ENCODE measurements at places on chromosomes 1 and 21. TPM values are rescaled to one million over a fixed set of nuclear protein-coding genes. Genes with fewer than 3 reads are reported as not detected.

Gene BARHL2
- polyA plus RNA-seq = not detected

Gene EEIG2
- 9.0 TPM for polyA plus RNA-seq

Gene ARHGEF16
- polyA plus RNA-seq = 0.38 TPM

Gene GFI1
- polyA plus RNA-seq = 0.26 TPM

DNA sequence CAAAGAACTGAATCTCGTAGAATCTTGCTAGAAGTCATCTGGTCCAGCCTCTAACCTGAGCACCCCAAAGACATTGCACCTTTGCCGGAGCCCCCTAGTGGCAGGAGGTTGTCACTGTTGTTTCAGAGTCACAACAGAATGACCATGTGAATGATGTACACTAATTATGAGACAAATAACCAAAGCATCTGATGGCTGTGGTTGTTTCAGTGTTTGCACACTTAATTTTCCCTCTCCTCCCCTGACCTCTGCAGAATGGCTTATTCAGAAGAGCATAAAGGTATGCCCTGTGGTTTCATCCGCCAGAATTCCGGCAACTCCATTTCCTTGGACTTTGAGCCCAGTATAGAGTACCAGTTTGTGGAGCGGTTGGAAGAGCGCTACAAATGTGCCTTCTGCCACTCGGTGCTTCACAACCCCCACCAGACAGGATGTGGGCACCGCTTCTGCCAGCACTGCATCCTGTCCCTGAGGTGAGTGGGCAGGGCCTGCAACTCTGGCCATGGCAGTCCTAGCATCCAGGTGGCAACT is 26.4 kb downstream of the TRAF5 start:
- DNase-seq = no peak

GRCh38 chr1:41325801-41326200 is 35.4 kb upstream of the FOXO6 start:
- no peak for DNase-seq

DNA sequence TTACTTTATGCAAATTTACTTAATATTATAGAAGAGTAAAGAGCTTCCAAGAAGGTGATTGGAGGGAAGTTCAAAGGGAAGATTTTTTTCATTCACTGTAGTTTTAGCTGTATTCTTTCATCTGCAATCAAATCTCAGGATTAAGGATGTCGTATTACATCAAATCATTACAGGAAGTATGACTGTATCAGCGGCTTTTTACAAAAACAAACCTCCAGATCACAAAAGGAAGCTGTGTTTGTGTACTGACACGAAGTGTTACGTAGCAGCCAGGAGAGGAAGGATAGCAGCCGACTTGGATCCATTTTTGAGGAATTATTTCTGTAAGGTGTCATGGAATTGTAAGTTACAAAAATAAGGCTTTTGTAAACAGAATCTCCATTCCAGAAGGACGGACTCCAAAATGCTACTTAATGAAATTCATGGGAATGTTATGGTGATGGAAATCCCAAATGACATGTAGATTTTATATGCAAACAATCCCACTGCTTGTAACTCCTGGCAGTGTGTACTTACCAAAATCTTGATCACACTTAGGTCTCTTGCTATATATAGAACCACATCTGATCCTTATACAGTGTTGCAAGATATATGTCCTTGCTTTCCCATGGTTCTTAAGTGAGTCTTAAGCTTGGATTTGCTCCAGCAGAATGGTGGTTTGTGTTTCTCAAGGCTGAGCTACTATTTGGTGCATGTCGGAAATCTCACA is 49.8 kb downstream of the KCNJ15 start:
- peak; percentile 58 for DNase-seq

- no peak for DNase-seq
Observed at GRCh38 chr1:63648689-63649088, 55.5 kb downstream of the PGM1 start.

DNA sequence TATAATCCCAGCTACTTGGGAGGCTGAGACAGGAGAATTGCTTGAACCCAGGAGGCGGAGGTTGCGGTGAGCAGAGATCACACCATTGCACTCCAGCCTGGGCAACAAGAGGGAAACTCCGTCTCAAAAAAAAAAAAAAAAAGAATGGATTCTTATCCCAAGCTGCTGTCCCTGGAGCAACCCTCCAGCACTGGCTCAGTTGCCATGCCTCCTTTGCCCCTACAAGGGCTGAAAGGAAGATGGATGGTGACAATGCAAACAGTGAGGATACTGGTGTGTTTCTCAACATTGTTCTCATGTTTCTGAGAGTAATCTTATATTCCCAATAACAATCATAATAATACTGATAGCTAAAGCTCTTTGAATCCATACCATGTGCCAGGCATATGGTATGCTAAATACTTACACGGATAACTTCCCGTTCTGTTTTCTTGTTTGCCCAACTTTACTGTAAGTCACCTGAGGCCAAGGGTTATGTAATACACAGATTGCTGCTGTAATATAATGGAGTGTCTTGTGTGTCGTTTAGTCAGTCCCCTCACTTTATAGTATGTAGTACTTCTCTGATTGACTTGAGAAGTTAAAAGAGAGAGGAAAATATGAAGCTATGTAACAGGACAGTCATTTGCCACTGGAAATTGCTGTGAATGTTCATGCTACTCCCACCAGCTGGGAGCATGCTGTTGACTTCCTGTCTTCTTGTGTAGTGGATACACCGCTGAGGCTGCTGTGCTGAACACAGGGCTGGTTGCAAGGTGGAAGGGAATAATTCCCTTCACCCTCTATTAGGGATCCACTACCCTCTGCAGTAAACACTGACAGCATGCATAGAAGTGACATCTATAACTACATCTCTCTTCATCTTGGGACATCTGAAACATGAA is 153.6 kb downstream of the CNIH3 start:
- no peak for DNase-seq

- no peak for DNase-seq
Observed at GRCh38 chr1:232579958-232580941, 49.7 kb downstream of the SIPA1L2 start.

DNA sequence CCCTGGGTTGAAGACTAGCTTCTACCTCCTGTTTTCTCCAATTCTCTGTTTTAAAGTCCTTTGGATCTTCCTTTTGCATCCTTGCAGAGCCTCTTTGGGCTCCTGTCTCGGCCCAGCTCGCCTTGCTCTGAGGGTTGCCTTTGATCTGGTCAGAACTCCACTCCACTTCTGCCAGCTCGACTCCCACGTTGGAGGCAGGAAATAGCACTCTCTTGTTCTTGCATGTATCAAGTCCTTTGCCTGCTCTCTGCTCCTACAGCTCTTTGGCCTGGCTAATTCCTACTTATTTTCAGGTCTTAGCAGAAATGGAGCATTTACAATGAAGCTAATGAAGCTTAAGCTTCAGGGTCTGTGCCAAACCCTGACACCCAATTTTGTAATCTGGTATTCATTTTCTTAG is 21.1 kb upstream of the B3GALNT2 start:
- DNase-seq = no peak

DNA sequence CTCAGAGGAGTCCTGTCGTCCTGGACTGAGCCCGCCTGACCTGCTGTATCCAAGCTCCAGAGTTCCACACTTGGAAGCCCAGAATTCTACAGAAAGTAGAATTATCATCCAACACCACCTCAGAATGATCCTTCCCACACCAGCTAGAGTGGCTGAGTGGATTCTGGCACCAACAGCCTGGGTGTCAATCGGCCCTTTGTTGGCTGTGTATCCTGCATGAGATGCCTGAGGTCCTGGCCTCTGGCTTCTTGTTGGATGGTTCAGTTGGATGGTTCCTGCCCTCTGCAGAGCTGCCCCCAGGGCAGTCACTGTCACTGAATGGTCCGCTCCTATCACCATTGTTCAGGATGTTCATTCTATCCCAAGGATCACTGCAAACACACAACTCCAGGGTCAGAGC is 49.8 kb downstream of the PGBD5 start:
- DNase-seq = no peak

GRCh38 chr1:116284819-116285390 is 88.1 kb upstream of the ATP1A1 start:
- peak; percentile 56 for DNase-seq

DNA sequence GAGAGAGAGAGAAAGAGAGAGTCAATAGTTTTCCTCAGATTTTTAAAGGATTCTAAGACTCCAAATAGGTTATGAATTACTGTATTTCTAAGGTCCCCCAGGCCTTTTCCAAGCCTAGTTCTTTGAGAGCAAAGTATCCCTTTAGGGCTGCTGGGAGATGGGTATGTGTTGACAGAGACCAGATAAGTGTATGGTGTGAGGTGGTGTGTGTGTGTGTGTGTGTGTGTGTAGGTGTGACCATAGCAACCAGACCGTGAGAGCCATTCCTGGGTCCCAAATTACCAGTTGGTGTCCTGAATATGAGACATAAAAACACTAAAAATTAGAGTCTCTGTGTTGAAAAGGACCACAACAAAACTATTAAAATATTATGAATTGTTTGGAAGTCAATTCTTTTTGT is 41.7 kb upstream of the DNAJC6 start:
- no peak for DNase-seq

DNA sequence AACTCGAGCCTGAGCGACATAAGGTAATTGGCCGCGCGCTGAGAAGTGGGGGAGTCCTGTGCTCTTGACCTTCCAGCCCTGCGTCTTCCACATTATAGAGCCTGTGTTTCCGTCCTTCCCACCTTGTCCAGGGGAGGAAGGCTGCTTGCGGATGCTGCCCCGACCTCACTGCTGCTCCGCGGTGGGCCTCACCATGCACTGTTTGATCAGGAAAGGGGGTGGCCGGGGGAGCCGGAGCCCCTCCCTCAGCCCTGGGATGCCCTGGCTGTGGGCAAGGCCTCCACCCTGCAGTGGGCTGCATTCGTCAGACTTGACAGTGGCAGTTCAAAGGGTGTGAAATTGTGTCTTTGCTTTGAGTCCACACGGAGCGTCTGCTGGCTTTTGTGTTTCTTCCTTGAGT is 30.1 kb downstream of the PCNT start:
- no peak for DNase-seq

DNA sequence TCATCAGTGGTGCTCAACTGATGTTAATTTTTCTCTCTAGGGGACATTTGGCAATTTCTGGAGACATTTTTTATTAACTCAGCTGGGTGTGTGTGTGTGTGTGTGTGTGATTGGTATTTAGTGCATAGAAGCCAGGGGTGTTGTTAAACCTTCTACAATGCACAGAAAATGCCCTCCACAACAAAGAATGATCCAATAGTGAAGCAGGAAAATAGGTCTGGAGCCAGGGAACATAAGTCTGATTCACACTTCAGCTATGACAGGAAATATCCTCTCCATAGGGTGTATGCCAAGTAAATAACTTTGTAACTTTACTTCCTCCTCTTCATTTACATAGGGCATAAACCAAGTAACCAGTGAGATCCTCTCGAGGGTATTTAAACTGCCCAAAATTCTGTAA is 25.1 kb upstream of the TMEM61 start:
- DNase-seq = no peak

DNA sequence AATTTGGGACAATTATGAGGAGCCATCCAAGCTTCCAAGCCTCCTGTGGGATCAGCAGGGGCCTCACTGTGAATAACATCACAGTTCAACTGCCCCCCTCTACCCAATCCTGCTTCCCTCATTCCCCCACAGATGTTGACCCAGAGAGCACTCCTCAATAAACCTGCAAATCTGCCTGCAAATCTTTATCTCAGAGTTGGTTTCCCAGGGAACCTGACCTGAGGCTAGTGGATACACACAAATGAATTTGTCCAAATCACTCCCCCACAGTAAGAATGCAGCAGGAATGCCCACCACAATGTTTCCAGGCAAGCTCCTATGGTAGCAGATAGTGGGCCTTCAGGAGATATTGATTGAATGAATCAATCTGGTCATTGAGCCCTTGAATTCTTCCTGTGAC is 56.4 kb upstream of the HIVEP3 start:
- DNase-seq = no peak

- peak; percentile 92 for DNase-seq
Observed at GRCh38 chr21:26795866-26796329, 49.3 kb downstream of the ADAMTS1 start.

- peak; percentile 75 for DNase-seq
Observed at GRCh38 chr1:27144920-27145661, 9.8 kb downstream of the SLC9A1 start.

DNA sequence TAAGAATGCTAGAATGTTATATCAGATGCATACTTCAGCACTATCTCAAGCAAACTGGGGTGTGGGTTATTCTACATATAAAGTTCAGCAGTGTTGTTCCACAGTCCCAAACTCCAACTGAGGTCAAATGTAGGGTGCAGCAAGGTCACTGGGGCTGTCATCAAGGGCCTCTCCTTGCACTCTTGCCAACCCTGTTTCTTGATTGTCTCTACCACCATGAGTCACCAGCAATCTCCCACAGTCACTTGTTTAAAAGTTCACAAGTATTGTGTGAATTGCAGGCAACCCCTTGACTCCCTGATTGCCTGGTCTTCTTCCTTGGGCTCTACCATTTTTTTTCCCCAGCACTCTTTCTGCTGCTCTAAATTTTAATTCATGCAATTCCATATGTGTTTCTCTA is 10.6 kb downstream of the METTL18 start:
- no peak for DNase-seq

DNA sequence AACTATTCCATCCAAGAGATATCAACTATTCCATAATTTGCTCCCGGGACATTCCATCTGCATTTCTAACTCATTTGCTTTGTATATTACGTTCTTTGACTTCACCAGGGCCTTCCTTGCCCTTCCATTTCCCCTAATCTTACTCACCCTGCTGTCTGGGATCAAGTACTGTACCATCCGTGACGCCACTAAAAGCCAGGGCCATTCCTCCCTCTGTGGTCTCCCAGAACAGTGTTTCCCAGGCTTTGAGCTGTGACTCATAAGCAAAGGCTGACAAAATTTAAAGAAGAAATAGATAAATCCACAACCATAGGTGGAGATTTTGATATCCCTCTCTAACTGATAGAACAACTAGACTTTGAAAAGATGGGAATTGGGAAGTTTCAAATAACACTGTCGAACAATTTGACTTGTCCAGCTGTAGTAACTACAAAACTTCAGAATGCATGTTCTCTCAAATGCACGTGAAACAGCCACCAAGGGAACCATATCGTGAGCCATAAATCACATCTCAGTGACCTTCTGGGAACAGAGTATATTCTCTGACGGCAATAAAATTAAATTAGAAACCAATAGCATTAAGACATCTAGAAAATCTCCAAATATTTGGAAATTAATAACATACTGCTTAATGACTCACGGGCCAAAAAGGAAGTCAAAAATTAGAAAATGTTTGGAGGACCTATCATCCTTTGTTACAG is 501.0 kb downstream of the SETD4 start:
- peak; percentile 70 for DNase-seq

GRCh38 chr1:63774617-63775417 is 1.0 kb downstream of the ROR1 start:
- DNase-seq = peak; percentile 76

- DNase-seq = no peak
Observed at GRCh38 chr1:215054266-215054665, 28.3 kb upstream of the KCNK2 start.
